ENCODE measurements at places on chromosomes 1 and 21. TPM values are rescaled to one million over a fixed set of nuclear protein-coding genes. Genes with fewer than 3 reads are reported as not detected.

GRCh38 chr1:197808880-197809279 lies 33.6 kb upstream of the DENND1B start:
- H3K27ac ChIP-seq, result no peak overlapping the region
- peaks cover 5% of the 10 kb centered on the region for H3K4me1 ChIP-seq
- H3K4me3 ChIP-seq, result no peak overlapping the region
- H3K27me3 ChIP-seq, result peaks cover 3% of the 10 kb centered on the region
- no peak for DNase-seq

DNA sequence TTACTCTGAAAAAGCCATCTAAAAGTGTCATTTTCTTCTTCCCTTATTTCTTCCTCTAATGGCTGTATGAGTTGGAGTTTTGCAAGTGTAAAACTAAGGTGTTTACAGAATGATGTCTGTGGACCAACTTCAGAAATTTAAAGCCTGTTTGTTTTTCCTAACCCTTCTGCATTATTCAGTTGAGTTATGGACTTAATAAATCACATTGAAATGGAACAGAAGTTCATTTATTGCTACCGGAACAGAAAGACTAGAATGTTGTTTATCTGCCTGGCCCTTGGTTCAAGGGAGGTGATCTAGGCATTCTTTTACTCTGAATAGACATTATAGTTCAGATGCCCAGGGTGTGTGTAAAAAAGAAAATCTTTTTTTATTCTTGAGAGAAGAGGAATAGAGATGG lies 24.8 kb downstream of the SYT14 start:
- H3K27ac ChIP-seq, result no peak overlapping the region
- H3K4me1 ChIP-seq, result no peaks in the 10 kb centered on the region

Gene KCNAB2
- 121 TPM for total RNA-seq

Gene C1orf210
- total RNA-seq, result not detected

DNA sequence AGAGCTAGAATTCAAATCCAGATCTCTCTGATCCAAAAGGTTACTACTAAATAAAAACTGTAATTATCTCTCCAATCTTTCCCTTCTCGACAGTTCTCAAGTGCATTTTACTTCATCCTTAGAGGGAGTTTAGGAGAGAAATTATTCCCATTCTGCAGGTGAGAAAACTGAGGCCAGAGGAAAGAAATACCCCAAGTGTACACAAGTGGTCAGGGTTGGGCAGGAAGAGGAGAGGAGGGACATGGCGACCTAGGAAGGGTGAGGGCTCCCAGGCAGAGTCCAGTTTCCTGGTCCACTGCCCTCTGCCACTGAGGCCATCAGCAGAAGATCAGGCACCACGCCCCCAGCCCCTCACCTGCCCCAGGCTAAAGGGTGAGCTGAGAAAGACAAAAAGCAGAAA lies 127.1 kb upstream of the RUNX3 start:
- no peak overlapping the region for H3K27ac ChIP-seq
- DNase-seq, result no peak
- no peaks in the 10 kb centered on the region for H3K4me1 ChIP-seq
- H3K4me3 ChIP-seq, result no peak overlapping the region
- peaks cover 10% of the 10 kb centered on the region for H3K27me3 ChIP-seq

Gene CCDC190
- total RNA-seq, result not detected

- H3K4me1 ChIP-seq, result peaks cover 15% of the 10 kb centered on the region
- H3K27me3 ChIP-seq, result peaks cover 16% of the 10 kb centered on the region
- H3K4me3 ChIP-seq, result peak overlapping the region; percentile 66
- no peak for DNase-seq
These were observed 1.9 kb downstream of the C1orf198 start for GRCh38 chr1:230866171-230867070.

Gene CLCA4
- total RNA-seq, result not detected

DNA sequence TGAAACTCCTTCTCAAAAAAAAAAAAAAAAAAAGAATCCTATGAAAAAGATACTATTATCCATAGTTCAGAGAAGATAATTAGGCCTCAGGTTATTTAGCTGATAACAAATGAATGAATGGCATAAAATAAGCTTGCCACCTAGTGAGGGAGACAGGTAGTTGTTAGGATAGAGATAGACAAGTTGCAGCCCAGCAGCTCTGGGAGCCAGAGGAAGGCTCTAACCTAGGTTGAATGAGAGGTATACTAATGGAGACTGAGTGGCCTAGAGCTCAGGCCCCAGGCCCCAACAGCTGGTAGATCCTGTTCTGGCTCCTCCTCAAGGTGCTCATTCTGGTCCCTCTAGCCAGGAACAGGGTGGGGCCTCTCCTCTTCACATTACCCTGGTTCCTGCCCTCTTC lies 20.6 kb upstream of the RSPO1 start:
- no peaks in the 10 kb centered on the region for H3K36me3 ChIP-seq
- peaks cover 13% of the 10 kb centered on the region for H3K27me3 ChIP-seq
- no peaks in the 10 kb centered on the region for H3K4me1 ChIP-seq
- no peak overlapping the region for H3K4me3 ChIP-seq
- H3K27ac ChIP-seq, result no peak overlapping the region
- DNase-seq, result no peak

DNA sequence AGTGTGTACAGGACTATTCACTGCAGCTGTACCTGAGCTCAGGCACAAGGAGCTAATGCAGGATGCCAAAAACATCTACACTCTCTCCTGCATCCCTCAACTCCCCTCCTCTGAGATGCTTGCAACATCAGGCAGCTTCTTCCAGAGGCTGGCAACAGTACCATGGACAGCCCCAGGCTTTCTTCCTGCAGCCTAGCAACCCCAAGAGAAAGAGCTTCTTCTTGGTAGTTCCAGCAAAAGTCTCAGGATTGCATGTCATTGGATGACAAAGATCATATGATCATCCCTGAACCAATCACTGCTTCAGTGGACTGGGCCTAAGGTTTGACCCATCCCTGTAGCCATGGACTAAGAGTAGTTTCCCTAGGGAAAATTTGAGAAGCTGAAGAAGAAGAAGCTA lies 46.7 kb downstream of the CAMK2N1 start:
- peaks cover 2% of the 10 kb centered on the region for H3K4me1 ChIP-seq
- no peak overlapping the region for H3K4me3 ChIP-seq
- H3K27me3 ChIP-seq, result peaks cover 17% of the 10 kb centered on the region
- no peak for DNase-seq
- no peaks in the 10 kb centered on the region for H3K36me3 ChIP-seq

Gene COL16A1
- 0.17 TPM for total RNA-seq

GRCh38 chr1:156496211-156496761 lies 4.3 kb downstream of the MEF2D start:
- peaks cover 77% of the 10 kb centered on the region for H3K4me1 ChIP-seq
- H3K36me3 ChIP-seq, result peaks cover 51% of the 10 kb centered on the region
- DNase-seq, result no peak
- peak overlapping the region; percentile 94 for H3K4me3 ChIP-seq
- H3K27me3 ChIP-seq, result no peaks in the 10 kb centered on the region

Gene IGFN1
- not detected for total RNA-seq

All from activated B cell treated with CpG ODN at 0.5 μM for 24 hours (primary cell).